ENCODE measurements at places on chromosomes 4 and X.

- DNase-seq = no peak
Measured at GRCh38 chrX:17689971-17690409, 47.3 kb upstream of the SCML1 start.

DNA sequence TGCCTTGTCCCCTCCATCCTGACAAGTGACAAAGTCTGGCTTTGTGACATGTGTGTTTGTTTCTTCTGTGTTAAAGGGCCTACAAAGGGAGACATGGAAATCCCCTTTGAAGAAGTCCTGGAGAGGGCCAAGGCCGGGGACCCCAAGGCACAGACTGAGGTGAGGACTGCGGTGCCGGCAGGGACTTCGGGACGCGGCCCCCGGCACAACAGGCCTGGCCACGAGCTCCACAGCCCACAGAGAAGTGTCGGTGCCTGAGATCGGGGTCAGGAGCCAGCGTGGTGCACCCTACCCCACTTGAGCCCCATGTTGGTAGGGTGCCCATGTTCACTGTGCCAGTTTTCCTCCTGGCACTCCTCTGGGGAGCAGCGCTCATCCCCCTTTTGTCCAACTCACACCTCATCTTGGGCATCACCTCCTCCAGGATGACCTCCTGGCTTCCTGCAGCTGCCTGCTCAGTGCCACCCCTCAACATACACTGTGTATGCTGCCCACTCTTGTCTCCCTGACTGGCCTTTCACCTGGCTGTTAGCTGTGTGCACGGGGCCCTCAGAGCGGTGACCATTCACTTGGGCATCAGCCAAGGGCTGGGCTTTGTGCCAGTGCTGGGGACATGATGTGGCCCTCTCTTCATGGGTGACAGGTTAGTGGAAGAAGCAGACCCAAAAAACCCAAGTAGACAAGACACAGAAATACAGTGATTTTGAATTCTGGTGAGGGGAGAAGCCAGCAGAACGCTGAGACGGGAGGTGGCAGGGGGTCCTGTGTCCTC, 17.6 kb downstream of the WFS1 start:
- DNase-seq = no peak

GRCh38 chrX:7024850-7025249, 122.7 kb upstream of the STS start:
- no peak for DNase-seq

- DNase-seq = no peak
Measured at GRCh38 chr4:8403976-8404375, 36.5 kb downstream of the ACOX3 start.

- peak; percentile 65 for DNase-seq
Measured at GRCh38 chrX:69165087-69165651, at the start of gene PJA1. Gene PJA1, minus strand, starts transcription at chrX:69165453. Its CDS starts 2,380 bp downstream, at chrX:69163073.

DNA sequence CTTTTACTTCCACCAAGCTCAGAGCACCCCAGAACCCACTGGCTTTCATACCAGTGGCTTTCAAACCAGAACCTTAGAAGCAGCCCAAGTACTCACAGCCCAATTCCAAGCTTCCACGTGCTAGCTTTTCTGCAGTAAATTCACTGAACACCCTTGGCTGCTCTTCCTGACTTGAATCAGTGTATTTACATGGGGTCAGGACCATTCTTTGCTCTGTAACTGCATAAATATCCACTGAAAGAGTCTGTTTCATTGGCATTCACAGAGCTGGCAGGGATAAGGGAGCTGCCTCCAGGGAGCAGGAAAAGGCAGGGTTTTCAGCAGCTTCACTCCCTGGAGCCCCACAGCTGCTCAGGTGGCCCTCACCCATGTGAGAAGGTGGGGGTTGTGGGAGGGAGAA, 43.8 kb downstream of the RAI2 start:
- DNase-seq = no peak

All from right atrium auricular region (tissue), 2 donors.